ENCODE measurements at places on chromosomes 1 and 21.

DNA sequence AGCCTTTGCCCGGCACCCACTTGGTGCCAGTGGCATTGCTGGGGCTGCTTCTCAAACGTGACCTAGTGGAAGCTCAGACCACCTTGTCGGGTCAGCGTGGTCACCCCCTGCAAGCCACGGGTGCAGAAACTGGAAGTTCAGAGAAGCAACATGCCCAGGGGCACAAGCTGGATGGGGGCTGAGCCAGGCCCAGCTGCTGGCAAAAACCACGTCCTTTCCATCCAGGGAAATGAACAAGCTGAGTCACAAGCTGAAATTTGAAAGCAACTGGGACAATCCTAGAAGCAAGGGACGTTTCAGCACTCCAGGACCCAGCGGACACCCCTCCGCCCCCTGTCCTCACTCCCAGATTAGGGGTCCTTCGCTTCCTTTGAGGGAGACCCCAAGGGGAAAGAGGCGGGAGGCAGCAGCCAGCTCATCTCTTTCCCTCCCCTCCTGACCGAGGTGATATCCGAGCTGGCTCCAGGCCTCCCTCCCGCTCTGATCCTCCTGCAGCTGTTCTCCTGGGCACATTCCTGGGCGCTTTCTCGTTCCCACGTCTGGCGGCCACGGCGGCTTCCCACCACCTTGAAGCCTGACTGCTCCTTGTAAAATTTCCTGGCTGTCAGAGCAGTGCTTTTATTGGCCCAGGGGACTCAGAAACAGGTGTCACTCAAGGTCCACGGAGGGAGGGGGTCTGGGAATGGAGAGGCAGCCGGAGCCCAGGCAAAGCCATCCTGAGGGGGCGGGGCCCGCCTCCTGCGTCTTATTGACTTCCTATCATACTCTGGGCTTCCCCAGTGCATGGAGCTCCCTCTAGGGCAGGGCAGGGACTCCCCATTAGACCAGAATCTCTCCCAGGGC lies 62.8 kb downstream of the PAX7 start:
- DNase-seq = no peak

GRCh38 chr21:45248893-45249381 lies 38.8 kb downstream of the POFUT2 start:
- peak; percentile 72 for DNase-seq

- no peak for DNase-seq
These were observed 24.2 kb upstream of the OSBPL9 start for GRCh38 chr1:51592711-51593110.

GRCh38 chr1:205204552-205204951 lies 7.0 kb downstream of the DSTYK start:
- DNase-seq = no peak

DNA sequence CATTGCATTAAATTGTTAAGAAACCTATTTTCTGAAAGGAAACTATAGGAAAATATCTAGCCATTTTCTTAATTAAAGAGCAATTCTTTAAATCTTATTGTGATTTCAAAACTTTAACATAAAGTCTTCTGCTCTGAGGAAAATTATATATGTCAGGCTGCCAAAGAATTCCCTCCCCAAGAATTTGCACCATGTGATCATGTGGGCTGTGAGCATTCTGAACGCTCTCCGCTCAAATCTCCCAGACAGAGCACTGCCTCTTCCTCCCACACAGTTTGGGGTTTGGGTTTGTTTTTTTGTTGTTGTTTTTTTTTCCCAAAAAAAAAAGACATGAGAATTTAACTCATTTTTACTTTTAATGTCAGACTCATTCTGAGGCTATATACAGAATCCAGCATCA lies 155.9 kb upstream of the PALMD start:
- no peak for DNase-seq

Measured in aorta (tissue), 5 donors.